ENCODE measurements at places on chromosomes 13 and 19.

GRCh38 chr19:56333506-56333905, 18.9 kb upstream of the ZSCAN5A start:
- DNase-seq: peak; percentile 60

- DNase-seq: peak; percentile 90
Observed at GRCh38 chr19:17090583-17090982, 15.0 kb downstream of the MYO9B start.

- DNase-seq: peak; percentile 6
Observed at GRCh38 chr19:792306-792885, 4.9 kb upstream of the PTBP1 start.

DNA sequence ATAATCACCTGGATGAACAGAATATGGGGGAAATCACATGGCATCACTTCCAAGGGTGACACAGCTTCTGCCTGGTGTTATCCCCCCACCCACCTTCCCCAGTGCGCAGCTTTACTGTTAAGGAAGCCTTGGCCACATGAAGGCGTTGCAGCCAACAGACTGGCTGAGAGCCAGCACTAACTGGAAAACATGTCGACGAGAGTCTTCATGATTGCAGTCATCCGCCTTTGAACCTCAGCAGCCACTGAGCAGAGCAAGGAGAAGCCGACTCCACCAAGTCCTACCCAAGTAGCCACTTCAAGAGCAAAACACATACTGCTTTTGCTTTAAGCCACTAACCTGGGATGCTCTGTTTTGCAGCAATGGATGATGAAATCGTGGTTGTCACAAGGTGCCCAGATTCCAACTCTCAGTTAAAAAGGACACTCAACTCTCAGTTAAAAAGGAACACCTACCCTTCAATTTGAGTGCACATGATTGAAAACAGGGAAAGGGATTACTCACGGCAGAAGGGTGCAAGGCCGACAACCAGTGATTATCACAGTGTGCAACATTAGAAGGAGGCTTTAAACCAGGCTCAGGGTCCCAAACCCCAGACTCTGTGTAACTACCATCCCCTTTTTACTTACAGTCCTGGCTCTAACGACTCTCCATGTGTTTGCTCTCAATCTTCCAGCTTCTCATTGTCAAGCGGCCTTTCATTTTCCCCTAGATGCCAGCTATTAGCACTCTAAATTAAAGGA, 149.1 kb downstream of the KLF12 start:
- DNase-seq: no peak
